Posterior vena cava (tissue), 2 donors: ENCODE measurements at places on chromosomes 12 and 14. TPM values are rescaled to one million over a fixed set of nuclear protein-coding genes. Genes with fewer than 3 reads are reported as not detected.

GRCh38 chr12:130647814-130648213 is 68.3 kb downstream of the RIMBP2 start:
- DNase-seq: no peak

- DNase-seq: no peak
These were observed 249.5 kb downstream of the APAF1 start for GRCh38 chr12:98894412-98895085.

DNA sequence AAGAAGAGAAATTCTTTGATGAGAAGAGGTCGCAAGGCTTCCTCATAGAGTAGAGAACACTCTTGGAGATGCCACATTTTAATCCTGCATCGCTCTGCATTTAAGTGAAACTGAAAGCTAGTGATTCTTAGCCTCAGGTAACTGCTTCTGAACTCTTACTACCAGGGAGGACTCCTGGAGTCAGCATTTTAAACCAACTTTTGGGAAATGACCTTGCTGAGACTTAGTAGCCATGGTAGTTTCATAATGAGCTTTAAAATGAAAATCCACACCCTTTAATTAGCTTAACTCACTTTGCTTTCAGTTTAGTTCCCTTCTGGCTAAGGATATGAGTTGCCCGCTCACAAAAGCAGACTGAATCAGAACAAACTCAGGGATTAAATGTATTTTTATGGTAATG is 80.3 kb downstream of the SYNE2 start:
- no peak for DNase-seq

- DNase-seq: no peak
These were observed 55.1 kb upstream of the ARID2 start for GRCh38 chr12:45674181-45674977.

Gene SERPINA10
- not detected for total RNA-seq

Gene MSI1
- 0.28 TPM for total RNA-seq

DNA sequence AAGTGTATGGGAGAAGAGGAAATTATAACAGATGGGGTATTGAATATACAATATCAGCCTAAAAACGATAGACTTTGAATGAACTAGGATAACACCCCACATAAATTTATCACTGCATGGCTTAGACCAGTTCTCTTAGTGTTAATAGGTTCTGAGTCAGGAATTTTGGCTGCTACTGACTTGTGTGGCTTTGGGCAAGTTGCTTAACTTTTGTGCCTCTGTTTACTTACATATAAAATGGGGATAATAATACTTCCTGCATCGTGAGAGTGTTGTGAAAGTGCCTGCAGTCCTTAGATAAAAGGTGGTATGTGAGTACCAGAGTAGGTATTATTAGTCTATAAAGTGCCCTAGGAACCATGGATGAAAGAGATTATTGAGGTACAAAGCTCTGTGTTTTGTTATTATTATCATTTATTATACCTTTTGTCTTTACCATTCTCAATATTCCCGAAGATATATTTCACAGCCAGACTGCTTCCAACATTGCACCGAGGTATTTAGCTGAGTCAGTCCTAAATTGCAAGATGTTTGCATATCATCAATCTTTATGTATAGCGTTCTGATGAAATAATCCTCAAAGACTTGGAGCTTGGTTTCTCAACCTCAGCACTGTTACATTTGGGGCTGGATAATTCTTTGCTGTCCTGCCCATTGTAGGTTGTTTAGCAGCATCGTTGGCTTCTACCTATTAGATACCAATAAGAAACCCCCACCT is 2.3 kb upstream of the PAWR start:
- no peak for DNase-seq

DNA sequence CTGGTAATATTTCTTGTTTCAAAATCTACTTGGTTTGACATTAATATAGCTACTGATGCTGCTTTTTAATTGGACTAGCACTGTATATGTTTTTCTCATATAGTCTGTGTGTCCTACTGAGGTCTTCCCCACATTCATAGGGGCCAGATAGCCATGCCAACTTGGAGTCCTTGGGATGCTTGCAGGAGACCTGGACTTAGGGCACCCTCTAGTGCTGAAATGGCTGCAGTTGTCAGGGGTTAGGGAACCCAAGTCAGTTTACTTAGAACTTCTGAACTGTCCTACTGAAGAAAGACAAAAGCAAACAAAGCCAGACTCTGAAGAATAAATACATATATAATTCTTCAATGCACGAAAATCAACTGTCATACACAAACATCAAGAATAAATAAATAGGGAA is 279.9 kb upstream of the SYT1 start:
- DNase-seq: no peak

Gene MAP1LC3B2
- 1.8 TPM for total RNA-seq
